ENCODE measurements at places on chromosomes 12 and 14.
A peak's percentile ranks its signal among the peaks of the same experiment; 100 is the strongest.

DNA sequence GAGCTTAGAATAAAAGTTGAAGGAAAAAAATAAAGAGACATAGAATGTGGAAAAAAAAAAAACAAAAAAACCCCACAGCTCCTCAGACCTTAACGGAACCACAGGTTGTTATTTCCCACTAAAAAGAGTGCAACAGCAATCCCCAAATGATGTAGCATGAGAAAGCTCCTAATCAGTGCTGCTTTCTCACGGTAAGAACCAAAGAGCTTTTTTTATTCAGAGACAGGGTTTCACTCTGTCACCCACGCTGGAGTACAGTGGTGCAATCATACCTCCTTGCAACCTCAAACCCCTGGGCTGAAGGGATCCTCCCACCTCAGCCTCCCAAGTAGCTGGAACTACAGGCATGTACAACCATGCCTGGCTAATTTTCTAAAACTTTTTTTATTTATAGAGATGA is 13.3 kb downstream of the NDUFA12 start:
- no peak for DNase-seq

- no peak for DNase-seq
Observed at GRCh38 chr14:84792722-84793410, 737.1 kb upstream of the FLRT2 start.

- DNase-seq, result no peak
Observed at GRCh38 chr14:30482276-30482675, 76.7 kb upstream of the G2E3 start.

DNA sequence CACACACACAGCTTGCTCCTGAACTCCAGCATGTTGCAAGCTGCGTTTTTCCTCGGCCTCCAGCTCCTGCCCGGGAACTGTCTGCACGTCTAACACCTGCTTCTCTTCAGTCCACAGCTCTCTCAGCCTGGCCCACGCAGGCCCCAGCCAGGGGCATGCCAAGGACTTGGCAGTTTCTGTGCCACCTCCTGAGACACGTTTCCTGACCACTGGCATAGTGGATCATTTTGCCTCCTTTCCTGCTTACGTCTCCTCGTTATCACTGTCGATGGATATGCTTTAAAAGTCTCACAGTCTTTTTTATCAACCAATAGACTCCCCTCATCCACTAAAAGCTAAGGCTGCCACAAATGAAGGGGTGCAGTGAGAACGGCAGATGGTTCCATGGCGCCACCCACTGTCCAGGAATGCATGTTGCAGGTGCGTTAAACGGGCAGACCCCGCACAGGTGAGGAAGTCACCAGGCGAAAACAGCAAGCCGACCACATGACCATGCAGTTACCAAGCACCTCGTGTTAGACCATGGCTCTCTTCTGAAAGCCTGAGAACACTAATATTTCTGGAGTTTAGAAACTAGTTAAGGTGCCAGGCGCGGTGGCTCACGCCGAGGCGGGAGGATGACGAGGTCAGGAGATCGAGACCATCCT is 14.7 kb upstream of the TEAD4 start:
- DNase-seq, result peak; percentile 4

DNA sequence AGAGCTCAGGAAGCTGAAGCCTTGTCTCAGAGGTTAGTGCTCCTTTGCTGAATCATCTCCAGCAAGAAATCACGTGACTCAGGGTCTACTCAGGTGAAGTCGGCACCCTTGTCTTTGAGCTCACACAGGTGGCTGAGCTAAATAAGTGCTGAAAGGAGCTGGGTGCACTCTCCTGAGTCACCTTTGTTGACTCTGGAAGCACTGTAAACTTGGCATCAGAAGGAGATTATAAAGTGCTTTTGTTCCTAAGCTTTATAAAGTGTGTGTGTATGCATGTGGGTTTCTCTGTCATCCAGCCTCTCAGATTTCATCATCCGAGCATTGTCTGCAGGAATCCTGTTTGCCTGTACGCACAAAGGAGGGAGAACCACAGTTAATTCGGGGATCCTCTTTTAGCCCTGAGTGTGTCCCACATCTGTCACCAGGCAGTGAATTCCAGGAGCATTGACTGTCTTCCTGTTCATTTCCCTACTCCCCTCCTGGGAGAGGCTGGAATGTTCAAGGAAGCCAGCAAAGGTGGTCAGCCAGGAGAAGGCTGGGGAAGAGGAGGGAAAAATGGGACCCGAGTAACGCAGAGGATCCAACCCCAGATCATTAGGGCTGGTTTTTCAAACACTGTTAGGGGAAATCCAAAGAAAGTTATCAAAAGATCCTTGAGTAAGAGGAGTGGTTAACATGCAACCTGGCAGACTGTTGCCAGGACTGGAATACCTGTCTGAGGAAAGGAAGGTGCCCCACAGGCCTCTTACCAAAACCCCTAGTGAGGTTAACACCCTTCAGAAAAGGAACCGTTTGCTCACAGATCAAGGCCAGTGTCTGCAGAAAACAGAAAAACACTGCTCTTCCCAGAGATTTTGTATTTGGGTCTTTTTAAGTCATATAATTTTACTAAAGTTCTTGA is 157.5 kb upstream of the HIF1A start:
- DNase-seq, result no peak

- DNase-seq, result no peak
Observed at GRCh38 chr14:53865711-53866110, 90.9 kb downstream of the BMP4 start.

DNA sequence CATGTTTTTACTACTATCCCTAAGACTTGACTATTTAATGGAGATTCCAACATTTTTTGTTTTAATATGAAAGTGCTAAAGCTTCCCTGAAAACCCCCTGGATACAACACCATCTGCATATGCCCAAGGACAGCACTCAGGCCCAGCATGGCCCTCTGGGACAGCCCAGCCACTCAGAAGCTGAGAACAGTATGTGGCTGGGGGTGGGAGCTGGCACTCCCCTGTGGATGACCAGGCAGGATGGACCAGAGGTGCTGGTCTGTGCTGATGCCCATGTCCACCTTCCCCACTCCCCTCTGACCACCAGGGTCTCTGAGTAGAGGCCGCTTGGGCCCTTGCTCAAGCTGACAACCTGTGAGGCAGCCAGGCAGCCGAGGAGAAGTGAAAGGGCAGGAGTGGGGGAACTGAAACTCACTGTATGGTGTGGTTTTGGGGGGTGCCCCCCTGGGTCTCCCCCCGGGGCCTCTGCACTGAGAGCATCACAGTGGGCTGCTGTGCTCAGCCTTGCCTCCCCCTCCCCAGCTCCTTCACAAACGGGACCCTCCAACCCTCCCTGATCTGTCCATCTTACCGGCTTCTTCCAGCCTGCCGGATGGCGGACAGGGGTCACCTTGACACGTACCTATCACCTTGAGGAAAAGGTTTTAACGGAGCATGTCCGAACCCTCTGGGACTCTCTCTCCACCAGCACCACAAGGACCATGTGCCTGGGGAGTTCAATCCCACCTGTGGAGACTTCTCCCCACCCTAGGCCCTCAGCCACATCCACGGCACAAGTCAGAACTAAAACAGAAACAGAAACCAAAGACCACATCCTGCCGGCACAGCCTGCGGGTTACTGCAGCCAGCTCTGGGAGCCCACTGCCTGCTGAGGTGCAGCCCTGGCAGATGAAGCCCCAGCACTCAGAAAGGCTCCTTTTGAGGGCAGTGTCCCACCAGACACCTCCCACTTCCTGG is at the start of gene TMEM229B:
Gene TMEM229B, minus strand, starts transcription at position 785 of the 957 bp plus-strand sequence. CDS start 14,798 bp downstream, outside the sequence.
- DNase-seq, result peak; percentile 49

GRCh38 chr14:23929822-23930294 is 23.7 kb upstream of the DHRS4 start:
- peak; percentile 72 for DNase-seq

DNA sequence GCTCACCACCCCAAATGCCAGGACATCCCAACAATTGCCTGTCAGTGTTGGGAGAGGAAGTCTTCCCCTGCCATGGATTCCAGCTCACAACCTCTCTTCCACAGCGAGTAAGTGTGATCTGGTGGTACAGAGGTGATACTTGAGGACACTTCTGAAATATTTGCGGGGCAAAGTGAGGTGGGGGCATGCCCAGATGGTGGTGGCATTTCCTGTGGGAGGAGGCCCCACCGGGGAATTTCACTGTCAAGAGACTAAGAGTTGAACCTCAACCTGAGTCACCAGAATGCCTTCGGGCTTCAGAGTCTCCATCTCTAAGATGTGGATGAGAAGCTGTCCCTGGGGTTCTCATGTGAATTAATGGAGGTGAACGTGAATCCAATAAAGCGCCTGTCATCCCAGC is 122.3 kb upstream of the RFLNA start:
- no peak for DNase-seq

DNA sequence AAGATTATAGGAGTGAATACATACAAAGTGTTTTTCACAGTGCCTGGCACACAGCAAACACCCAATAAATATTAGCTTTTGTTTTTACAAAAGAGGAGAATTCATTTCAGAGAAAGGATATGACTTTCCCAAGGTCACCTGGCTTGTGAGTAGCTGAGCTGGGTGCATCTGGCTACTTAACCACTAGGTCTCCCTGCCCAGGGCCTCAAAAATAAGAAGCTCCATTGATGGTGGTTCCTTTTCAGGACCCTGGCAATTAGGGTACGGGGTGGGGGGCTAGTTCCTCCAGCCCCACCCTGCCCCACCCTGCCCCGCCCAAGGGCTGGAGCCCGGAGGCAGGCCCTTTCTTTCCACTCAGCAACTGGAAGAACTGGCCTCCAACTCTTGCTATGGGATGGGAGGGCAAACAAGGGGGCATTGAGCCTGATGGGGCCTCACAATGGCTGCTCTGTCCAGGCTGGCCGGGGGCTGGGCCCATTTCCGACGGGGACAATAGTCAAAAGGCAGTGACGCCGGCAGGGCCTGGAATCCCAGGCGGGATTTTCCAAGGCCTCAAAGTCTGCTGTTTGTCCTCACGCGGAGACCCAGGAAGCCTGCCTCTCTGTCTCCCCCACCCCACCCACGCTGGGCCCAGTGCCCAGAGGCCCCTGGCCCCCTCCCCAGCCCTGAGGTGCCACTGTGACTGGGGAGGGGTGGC is 8.2 kb upstream of the ATG101 start:
- no peak for DNase-seq

GRCh38 chr14:21940887-21941856 is 267.6 kb upstream of the OR4E1 start:
- peak; percentile 17 for DNase-seq
